DMS79 treated with DMSO at 0.1 percent for 48 hours (cell line): ENCODE measurements at places on chromosomes 4 and X.

- no peak for DNase-seq
These were observed 52.2 kb downstream of the PRDM5 start for GRCh38 chr4:120870279-120870673.

- DNase-seq = no peak
These were observed 48.5 kb downstream of the AWAT2 start for GRCh38 chrX:70001269-70001668.

DNA sequence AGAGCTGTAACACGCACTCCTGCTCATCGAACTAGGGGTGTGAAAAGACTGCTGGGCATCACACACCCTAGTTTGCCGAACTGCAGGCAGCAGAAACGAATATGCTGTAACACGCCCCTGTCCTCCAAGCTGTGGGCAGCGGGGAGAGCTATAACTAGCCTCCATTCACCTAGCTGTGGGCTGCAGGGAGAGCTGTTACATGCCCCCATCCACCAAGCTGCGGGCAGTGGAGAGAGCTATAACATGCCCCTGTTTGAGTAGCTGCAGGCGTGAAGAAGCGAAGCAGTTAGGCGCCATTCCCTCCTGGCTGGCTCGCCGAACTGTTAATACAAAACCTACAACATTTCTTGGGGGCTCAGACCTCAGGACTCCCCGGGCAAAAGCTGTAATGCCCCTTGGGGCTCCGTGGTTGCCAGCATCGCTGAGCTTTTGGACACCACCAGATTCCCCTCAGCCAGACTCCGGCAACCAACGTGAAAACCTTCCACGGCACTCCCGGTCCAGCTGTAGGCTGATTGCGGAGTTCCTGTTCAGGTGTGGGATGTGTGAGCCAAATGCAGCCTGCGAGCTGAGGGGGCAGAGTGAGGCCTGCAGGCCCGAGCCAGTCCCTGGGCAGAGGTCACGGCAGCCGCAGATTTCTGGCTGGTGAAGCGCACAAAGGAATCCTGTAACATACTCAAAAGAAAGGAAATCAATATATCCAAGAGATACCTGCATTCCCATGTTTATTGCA is 41.1 kb upstream of the ANKRD17 start:
- no peak for DNase-seq

GRCh38 chrX:44975666-44976263 is 102.8 kb downstream of the KDM6A start:
- no peak for DNase-seq

DNA sequence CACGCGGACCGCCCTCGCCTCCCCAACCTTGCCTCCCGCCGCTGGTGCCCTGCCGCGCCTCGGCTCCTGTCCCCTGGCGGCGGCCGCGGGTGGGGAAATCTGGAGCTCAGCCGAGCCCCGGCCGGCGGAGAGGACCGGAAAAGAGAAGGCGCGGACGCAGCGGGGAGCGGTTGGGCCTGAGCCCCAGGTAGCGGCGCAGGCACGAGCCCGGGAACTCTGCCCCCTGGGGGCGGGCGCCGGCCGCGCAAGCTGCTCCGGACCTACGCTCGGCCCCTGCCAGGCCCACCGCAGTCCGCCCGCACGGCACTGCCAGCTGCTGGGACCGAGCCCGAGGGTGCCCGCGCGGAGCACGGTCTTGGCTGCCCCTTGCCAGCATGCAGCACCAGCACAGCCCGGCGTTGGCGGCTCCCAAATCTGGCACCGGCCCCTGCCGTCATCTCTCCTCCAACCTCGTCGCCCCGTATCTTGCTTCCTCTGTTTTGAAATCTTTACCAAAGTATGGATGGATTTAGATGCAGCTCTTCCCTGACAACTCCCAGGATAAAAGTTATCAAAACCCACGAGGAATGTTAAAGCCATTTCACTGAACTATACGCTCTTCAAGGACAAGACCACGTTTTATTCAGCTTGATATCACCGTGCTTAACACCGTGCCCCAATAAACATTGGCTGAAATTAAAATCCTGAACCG is at the start of gene PRSS12:
TSS of gene PRSS12 (minus strand) at position 161 of the 691 bp plus-strand sequence. CDS start 283 bp downstream, outside the sequence.
- peak; percentile 1 for DNase-seq

GRCh38 chrX:139113708-139114107 is 402.2 kb upstream of the FGF13 start:
- DNase-seq = no peak

- DNase-seq = no peak
These were observed 75.6 kb downstream of the FHIP1A start for GRCh38 chr4:151484396-151485102.

GRCh38 chrX:115452251-115452650 is 108.7 kb upstream of the PLS3 start:
- no peak for DNase-seq

DNA sequence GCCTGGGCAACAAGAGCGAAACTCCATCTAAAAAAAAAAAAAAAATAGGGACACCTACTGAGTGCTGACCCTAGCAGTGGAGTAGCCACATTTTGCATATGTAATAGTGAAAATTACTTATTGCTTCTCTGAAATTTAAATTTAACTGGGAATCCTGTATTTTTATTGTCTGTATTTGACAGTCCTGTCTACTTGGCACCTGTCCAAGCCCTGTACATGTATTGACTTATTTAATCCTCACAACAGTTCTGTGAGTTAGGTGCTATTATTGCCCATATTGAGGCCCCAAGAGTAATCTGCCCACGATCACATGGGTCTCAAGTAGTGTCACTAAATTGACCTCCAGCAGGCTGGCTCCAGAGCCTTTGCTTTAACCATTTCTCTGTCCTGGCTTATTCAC is 81.6 kb downstream of the WDR19 start:
- no peak for DNase-seq

- no peak for DNase-seq
These were observed 8.3 kb downstream of the SLC10A6 start for GRCh38 chr4:86840858-86841257.

GRCh38 chr4:80011636-80012236 is 61.3 kb downstream of the ANTXR2 start:
- DNase-seq = no peak

GRCh38 chr4:81494031-81494431 is 22.3 kb upstream of the RASGEF1B start:
- DNase-seq = no peak

DNA sequence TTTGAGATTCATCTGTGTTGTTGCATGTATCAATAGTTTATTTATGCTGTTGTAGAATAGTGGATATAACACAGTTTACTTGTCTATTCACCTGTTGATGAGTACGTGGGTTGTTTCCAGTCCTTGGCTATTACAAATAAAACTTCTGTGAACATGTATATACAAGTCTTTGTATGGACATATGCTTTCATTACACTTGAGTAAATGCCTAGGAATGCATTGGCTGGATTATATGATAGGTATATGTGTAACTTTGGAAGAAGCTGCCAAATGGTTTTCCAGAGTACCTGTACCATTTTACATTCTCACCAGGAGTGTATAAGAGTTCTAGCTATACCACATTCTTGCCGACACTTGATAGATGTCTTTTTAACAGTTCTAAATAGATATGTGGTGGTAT is 16.5 kb downstream of the ART3 start:
- DNase-seq = no peak

DNA sequence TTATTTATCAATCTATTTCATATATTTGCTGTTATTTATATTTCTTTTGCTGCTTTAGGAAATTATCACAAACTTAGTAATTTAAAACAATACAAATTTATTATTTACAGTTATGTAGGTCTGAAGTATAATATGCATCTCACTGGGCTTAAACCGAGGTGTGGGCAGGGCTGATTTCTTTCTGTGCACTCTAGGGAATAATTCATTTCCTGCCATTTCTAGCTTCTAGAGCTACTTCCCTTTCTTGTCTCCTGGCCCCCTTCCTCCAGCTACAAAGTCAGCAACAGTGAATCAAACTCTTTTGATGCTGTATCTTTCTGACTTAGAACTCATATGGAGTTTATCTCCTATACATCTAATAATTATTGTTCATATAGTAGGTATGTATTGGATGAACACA is 303.5 kb upstream of the ARSJ start:
- DNase-seq = no peak

DNA sequence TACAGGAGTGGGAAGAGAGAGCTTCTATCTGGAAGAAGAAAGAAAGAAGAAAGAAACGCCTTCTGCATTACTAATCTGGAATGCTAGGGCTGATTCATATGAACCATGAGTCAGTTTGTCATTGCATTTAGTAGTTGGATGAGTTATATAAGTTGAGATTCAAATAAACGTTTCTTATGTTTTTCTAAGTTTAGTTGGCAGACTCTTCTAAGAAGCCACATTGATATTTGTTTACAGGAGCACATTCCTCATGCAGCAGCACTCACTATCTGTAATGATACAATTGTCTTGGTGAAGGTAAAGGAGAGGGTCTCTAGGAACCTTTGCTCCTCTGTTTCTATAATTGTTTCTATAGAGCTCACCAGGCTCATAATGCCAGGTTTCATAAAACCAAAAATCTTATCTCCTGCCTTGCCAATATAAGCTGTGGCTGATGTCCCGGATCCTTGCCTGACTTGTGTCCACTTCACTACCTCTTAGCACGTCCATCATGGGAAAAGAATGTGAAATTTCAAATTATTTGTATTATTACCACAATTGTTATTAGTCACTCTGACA is 39.5 kb downstream of the HOPX start:
- DNase-seq = no peak

GRCh38 chrX:150372280-150372679 is 9.2 kb downstream of the MAMLD1 start:
- DNase-seq = no peak

GRCh38 chr4:86657382-86657781 is 63.3 kb downstream of the PTPN13 start:
- no peak for DNase-seq

DNA sequence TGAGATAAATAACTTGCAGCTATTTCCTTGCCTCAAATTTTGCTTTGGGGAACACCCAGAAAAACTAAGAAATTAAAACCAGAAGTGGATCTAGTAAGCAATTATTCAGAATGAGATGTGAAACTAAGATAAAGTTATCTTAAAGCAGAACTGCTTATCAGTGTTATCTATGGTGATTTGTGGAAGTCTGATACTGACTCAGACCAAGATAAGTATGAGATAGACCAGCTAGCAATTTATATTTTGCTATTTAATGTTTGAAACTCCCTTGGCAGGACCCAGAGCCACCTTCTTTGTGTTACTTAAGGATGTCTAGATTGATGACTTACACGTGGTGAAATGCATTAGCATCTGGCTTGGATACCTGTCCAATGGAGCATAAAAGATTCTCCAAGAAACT is 368.1 kb downstream of the EPHA5 start:
- DNase-seq = no peak

- no peak for DNase-seq
These were observed 35.3 kb upstream of the CHRNA9 start for GRCh38 chr4:40299811-40300292.

GRCh38 chr4:72569719-72570235 is 756 bp upstream of the ADAMTS3 start:
- DNase-seq = no peak

DNA sequence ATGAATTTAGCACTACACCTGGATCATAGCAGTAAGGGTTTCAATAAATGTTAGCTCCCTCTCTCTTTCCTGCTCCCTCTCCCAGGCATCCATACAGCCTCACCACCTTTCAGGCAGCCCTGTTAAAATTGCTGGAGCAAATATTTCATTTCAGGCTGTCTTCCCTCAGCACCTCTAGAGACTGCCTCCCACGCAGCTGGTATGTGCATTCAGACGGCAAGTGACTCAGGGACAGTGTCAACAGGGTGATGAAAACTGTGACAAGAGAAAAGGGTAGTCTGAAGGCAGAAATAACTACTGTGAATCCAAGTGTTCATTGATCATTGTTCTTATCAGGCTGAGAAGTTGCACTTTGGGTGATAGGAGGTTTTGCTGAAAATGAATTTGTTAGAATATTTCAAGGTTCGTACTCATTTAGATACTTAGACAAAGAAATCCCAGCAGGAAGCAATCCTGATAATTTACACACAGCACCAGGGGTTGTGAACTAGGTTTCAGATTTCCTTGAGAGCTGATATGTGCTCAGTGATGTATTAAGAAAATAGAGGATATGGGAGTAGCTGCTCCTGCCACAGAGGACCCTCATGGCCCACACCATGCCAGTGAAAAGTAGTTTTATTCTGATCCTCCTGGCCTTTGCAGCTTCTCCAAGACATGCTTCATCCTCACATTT is 424.2 kb downstream of the FGF13 start:
- no peak for DNase-seq

DNA sequence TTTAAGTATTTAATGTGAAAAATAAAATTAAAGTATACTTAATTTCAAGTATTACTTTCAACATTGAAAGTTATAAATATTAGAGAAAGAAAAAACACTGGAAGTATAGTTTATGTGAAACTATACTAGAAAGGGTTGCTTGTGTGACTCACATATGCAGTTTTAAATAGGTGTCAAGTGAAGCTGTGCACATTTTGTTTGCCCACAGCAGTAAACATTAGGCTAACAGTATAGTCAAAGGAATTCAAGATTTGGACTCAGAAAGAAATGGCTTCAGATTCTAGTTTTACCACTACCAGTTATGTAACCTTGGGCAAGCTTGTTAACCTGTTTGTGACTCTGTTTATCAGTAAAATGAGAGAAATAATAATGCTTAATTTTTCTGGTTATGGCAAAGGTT is 148.2 kb downstream of the FAM47B start:
- no peak for DNase-seq

GRCh38 chrX:134907302-134907701 is 83.5 kb upstream of the SMIM10 start:
- no peak for DNase-seq

DNA sequence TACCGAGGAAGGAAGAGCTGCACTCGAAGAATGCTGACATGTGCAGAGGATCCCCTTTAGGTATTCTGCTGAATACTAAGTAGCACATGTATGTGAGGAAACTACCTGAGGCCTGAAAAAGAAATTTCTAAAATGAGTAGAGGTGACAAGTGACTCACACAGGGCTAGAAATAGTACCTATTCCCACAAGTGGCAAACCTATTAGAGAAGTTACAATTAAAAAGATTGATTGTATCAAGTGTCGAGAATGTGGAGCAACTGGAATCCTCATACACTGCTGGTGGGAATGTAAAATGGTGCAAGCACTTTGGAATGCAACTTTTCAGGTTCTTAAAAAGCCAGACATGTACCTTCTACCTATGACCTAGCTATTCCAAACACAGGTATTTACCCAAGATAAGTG is 47.4 kb downstream of the CCSER1 start:
- no peak for DNase-seq

GRCh38 chr4:87465739-87466366 is 43.5 kb downstream of the NUDT9 start:
- peak; percentile 10 for DNase-seq

- DNase-seq = no peak
These were observed 22.7 kb downstream of the BST1 start for GRCh38 chr4:15725608-15726007.

DNA sequence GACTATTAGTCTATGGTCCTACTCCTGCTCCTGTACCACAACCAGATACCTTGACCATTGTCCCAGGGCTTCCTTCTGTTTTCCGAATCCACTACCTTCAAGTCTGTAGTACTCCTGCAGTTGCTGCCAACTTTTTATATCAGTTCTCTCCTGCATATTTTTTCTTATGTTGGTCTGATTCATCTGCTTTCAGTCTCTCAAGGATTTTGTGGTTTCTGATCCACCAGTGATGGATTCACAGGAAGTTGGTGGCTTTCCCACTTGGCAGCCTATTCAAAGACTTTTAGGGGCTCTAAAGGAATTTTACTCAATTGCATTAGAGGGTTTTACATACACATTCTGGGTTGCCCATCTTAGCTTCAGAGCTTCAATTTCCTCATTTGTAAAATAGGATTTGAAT is 23.6 kb downstream of the KIF4A start:
- DNase-seq = no peak
